Nucleus accumbens (tissue), 56 donors: ENCODE measurements at places on chromosomes 2 and 18.

GRCh38 chr2:219998107-219998506, 370.7 kb downstream of the SLC4A3 start:
- DNase-seq, result no peak

GRCh38 chr18:66833646-66834045, 229.8 kb upstream of the CDH19 start:
- DNase-seq, result no peak

DNA sequence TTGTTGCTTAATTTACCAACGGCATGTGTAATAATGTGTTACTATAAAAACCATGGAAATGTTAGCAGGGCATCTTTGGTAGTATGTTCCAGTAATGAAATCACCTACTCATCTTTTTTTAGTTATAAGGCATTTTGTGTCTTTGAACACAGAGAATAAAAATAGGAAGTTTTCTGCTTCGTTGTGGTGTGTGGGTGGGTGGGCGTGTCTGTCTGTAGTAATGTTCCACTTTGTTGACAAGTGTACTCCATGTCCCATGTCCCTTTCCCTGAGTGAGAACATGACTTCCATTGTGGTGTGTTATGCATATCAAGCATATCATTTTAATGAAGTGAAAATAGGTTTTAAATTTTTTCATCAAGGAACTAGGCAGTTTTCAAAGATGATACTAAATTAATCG, 149.3 kb downstream of the VWC2L start:
- DNase-seq, result no peak

- no peak for DNase-seq
These were observed 2.4 kb upstream of the RBM45 start for GRCh38 chr2:178109813-178110212.

DNA sequence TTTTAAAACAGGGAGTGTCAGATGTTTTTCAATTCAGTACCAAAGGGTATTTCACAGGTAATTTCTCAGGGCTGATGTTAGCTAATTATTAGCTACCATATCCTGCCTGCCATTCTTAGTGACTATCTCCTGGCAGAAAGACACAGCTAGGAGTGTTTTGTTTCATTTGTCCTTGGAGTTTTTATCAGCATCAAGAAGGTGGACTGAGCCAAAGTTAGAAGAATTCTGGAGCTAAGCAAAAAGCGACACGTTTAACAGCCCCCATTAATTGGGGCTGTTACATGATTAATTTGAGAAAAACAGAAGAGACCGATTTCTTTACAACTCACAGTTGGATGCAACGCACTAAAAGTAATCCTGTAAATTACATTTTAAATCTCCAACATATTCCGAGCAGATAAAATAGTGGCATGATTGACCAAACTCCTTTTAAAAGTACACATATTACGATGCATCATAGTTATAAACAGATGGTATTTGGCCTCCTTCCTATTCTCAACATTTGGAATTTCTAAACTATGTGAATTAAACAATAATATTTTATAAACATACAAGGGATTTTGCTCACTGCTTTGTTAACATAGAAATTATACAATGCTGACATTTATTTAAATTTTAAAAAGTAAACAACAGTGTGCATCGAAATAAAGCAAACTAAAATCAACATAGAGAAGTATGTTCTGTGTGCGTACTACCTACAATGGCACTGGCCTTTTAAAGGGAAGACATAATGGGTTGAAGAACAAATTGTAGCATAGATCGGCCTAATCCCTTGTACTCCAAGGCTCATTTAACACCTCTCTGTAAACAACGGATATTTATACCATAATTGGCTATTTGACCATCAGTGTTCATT, 585.1 kb downstream of the ZEB2 start:
- no peak for DNase-seq

DNA sequence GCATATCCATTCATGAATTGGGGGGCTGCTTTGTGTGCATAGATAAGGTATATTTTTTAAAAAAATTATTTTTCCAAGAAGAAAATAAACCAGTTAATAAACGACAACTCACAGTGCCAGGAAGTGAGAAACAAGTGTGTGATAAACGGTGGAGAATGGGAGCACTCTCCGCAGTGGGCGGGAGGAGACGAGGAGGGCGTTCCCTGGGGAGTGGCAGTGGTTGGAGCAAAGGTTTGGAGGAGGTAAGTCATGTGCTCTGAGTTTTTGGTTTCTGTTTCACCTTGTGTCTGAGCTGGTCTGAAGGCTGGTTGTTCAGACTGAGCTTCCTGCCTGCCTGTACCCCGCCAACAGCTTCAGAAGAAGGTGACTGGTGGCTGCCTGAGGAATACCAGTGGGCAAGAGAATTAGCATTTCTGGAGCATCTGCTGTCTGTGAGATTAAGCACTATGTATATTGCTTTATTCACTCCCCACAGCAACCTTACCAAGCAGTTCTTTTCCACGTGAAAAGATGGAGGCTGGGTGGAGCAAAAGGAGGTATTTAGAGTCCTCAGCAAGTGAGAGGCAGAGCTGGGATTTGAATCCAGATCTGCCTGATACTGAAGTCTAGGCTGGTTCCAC, 27.0 kb upstream of the CASP8 start:
- no peak for DNase-seq

GRCh38 chr2:35887146-35887545, 468.4 kb upstream of the CRIM1 start:
- no peak for DNase-seq

DNA sequence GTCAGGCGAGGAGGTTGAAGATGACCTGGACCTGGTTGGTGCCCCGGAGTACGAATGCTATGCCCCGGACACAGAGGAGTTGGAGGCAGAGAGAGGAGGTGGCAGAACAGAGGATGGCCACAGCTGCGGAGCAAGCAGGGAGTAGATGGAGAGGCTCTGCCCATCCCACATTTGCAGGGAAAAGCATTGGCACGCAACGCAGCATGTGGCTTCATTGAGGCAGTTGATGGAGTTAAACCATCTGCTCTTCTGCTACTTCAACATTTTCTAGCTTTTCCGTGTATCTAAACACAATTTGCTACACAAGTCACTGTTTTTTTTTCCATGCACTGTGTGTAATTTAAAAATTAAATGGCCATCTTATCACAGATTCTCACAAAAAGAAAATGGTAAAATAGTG, 11.8 kb downstream of the RBFA start:
- DNase-seq, result no peak

GRCh38 chr2:64114912-64115277, 29.3 kb downstream of the PELI1 start:
- no peak for DNase-seq
